ENCODE measurements at places on chromosomes 5 and 9.

- DNase-seq, result no peak
Observed at GRCh38 chr5:136430081-136430480, 64.7 kb upstream of the TRPC7 start.

DNA sequence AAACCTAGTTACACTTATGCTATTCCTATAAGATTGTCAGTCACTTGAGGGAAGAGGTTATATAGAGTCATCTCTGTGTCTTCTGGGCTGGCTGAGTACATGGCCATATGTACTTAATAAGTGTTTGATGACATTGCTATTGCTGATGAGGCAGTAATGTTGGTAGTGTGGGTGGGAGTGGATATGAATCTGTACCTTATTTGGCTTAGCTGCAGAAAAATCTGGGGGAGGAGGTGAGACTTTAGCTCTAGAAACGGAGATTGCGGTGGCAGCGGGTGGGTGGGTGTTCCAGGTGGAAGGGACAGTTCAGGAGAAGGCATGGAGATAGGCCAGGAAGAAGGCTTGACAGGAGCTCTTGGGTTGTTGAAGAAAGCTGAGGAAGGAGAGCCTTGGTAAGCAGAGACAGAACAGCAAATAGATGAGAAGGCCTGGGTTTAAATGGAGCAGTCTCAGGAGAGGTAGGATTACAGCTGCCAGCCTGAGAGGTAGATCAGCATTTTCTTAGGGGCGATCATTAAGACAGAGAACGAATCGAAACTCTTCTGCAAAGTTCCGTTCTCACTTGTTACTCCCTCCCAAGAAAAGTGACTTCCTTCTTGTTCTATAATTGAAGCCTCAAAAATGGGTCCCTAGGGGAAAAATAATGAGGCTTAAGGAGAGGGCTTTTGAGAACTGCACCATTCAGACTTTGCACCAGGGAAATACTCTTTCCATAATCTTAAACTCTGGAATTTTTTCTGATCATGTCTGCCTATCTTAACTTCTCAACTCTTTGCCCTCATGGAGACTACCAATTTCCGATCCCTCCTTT is 160.5 kb downstream of the UNC13B start:
- DNase-seq, result no peak

DNA sequence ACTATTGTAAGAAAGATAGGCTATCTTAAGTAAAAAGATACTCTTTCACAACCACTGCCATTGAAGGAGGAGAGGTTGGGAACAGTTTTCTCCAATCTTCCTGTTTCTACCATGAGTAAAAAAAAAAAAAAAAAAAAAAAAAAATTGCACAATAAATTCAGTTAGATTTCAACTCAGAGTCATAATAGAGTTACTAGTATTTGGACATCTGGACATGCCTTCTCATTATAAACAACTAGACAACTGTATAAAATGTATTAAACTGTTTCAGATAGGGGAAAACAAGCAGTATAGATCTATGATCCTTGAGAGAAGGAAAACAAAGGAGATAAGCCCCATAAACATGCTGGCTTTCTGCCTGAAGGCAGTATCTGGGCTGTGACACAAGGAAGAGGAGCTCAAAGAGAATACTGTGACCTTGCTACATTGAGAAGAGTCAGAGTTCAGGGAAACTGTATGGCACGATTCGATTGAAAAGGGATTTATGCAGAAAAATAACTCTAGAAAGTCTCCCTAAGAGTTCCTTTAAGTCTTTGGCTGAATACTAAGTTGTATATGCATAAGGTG is 249.2 kb upstream of the POU5F2 start:
- no peak for DNase-seq

DNA sequence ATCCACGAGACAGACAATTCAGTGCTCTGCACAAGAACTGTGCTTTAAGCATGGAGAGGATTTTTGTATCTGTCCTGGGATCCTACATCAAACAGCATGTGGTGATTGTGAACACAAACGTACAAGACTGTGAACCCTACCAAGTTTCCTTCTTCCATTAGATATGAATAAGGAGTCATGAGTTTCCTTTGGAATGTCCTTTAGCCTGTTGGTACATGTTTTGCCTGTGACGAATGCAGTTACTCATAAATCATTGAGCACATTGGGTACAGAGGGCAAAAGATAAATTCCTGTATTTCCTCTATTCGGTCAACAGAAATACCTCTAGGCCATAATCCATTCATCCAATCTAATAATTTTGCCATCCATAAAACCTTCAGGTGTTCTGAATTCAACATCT is 61.5 kb downstream of the FXN start:
- DNase-seq, result no peak

DNA sequence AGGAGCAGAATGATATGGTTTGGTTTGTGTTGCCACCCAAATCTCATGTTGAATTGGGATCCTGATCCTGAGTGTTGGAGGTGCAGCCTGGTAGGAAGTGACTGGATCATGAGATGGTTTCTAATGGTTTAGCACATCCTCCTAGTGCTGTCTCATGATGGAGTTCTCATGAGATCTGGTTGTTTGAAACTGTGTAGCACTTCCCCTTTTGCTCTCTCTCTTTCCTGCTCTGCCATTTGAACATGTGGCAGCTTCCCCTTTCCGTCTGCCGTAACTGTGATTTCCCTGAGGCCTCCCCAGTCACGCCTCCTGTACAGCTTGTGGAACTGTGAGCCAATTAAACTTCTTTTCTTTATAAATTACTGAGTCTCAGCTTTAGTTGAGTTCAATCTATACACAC is 756.8 kb upstream of the CDH6 start:
- DNase-seq, result no peak

- DNase-seq, result no peak
Observed at GRCh38 chr9:131473198-131473885, 29.4 kb upstream of the POMT1 start.

GRCh38 chr9:36928210-36928609 is 105.9 kb downstream of the PAX5 start:
- DNase-seq, result no peak

DNA sequence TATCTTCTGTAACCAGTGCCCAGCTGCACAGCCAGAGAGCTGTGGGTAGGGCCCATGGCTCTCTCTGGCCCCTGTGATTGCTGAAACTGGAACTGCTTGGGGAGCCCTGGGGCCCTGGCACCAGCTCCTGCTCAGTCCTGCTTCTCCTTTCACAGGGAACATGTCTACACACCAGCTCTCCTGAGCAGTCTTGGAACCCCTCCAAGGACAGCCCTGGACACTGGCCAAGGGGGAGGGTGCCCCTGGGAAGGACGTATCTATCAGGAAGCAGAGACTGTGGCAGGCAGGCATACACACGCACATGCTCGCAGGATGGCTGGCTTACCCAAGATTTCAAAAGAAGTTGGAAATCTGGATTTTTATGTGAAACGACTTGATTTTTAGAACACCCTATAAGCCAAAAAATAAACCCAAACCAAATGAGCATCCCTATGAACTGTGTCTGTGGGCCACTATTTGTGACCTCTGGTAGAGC is 8.8 kb upstream of the TRAF1 start:
- DNase-seq, result peak; percentile 96

DNA sequence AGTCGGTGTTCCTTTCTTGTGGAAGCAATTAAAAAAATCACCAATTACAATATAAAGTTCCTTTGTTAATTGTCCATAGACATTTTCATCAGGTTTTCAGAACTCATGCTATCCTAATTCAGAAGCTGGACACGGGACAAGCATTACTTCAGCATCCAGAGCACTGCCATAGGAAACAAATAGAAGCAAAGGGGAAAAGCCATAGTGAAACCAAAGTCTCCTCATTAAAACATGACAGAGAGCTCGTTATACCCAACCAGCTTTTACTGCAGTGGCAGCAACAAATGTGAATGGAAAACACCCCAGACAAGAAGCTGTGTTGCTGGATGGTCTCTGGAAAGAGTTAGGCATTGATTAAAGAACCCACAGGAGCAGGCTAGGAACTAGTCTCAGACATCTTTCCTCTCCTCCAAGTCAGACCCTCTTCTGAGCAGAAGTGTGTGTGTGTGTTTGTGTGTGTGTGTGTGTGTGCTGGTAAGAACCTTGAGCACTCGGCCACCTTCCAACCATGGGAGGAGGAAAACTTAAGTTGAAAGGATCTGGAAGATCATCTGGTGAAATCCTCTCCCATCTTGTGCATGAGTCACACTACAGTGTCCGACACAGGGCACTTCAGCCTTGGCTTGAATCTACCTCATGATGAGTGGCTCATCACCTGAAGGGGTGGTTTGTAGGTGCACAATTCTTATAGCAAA is 162.6 kb upstream of the ADAMTS16 start:
- DNase-seq, result no peak

DNA sequence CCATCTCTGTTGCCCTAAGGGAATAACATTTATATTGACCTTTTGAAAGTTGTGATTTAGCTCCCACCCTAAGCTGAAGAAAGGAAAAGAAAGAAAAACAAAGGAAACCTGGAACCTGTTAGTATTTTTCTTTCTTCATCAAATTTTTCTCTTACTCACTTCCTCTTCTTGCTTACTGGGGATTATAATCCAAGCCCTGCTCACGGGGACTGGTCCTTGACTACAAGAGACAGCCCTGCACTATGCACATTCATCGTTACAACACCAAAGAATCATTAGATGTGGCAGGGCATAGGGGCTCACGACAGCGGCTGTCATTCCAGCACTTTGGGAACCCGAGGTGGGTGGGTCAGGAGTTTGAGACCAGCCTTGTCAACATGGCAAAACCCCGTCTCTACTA is 37.8 kb upstream of the LPAR1 start:
- DNase-seq, result no peak

DNA sequence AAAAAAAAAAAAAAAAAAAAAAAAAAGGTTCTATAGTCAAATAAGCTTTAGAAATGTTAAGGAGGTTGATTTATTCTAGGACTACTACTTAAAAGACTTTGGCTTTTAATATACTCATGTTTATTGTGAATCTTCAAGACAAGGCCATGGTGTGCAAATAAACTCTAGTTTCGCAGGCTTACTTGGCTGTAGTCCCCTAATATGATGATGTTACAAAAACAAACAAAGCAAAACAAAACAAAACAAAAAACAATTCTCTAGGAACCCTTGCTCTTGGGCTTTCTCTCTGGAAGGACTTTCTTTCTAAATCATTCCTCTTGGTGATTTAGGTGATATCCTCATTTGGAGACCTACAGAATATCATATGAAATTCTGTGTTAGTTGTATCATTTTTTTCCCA is 172.0 kb downstream of the GDNF start:
- no peak for DNase-seq

DNA sequence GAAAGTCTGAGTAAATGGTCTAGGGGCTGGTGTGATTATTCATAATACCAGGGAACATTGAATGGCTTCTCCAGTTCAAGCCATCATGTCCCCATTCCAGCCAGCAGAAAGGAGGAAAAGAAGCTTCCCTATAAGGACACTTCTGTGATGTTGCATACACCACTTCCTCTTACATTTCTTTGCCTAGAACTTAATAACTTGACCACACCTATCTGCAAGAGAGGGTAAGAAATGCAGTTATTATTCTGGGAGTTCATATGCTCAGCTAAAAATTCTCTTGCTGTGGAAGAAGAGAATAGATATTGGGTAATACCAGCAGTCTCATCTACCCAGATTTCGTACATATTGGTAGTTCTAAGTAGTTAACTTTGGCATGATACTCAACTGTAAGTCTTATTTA is 166.1 kb downstream of the SLC28A3 start:
- DNase-seq, result no peak

- peak; percentile 64 for DNase-seq
Observed at GRCh38 chr9:78296201-78296892, 578 bp upstream of the PSAT1 start.

DNA sequence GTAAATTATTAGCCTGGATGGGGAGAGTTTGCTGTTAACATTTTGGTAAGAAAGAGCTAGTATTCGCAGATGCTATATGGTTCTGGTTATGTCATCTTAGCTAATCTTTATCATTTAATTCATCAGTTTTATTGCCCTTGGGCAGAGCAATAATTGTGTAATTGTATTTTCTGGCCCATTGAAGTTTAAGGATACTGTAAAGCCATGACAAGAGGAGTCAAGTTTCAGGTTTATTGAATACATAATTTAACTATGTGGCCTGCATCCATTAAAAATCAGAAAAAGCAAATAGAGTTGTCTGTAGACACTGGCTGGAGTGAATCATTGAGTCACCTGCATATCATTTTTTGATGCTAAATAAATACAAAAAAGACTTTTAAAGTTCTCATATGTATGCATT is 255.8 kb downstream of the PRELID2 start:
- DNase-seq, result no peak

DNA sequence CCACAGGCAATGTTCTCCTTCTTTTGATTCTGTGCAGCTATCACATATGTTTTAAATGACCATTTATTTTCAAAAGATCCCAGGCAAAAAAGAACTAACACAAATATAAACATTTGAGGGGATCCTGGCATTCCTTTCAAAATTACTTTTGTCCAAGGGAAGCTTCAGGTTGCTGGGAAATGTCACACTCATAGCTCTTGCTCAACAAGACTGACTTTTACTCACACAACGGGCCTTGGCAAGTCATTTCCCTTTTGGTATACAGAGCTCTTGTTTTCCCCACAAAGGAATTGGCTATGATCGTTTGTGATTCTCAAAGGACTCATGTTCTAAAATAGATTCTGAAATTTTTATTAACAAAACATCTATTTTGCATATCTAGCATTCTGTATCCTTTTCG is 4.5 kb upstream of the PALM2AKAP2 start:
- DNase-seq, result no peak
